H4 (cell line): ENCODE measurements at places on chromosomes 16 and 17.

- DNase-seq: no peak
Observed at GRCh38 chr17:60525328-60525684, 736 bp downstream of the APPBP2 start.

- no peak for DNase-seq
Observed at GRCh38 chr17:82603981-82604448, 44.2 kb downstream of the WDR45B start.

- no peak for DNase-seq
Observed at GRCh38 chr16:73315645-73316044, 267.7 kb upstream of the ZFHX3 start.

- DNase-seq: no peak
Observed at GRCh38 chr16:89277641-89278341, 60.3 kb downstream of the ZNF778 start.

DNA sequence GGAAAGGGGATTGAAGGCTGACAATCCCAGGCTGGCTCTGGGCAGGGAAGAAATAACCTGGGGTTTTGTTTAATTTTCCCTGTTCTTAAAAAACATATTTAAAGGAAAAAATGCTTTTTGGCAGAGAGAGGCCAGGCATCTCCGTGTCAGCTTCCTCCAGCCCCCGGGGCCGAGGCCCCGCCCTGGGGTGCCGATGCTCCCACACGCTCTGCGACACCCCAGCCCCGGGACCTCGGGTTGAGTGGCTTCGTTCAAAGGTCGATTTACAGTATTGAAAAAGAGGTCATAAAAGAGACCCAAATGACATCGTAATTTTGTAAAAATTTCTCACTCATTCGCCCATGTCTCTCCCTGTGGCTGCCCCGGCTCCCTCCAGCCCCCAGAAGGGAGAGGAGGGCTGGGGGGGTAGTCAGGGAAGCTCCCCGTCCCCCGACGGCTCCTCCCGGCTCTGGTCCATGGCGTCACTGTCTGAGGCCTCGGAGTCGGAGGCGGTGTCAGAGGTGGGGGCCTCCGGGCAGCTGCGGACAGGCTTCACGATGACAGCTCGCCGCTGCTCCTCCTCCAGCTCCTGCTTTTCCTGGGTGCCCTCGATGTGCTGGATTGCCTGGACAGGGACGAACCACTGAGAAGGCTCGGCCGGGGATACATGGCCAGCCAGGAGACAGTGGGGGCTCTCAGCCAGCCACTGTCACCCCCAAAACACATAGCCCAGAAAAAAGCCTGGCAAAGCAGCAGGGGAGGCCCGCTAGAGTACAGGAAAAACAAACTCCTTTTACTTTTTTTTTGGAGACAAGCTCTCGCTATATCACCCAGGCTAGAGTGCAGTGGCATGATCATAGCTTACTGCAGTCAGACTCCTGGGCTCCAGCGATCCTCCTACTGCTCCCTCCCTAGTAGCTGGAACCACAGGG is 14.9 kb downstream of the TFAP4 start:
- no peak for DNase-seq

DNA sequence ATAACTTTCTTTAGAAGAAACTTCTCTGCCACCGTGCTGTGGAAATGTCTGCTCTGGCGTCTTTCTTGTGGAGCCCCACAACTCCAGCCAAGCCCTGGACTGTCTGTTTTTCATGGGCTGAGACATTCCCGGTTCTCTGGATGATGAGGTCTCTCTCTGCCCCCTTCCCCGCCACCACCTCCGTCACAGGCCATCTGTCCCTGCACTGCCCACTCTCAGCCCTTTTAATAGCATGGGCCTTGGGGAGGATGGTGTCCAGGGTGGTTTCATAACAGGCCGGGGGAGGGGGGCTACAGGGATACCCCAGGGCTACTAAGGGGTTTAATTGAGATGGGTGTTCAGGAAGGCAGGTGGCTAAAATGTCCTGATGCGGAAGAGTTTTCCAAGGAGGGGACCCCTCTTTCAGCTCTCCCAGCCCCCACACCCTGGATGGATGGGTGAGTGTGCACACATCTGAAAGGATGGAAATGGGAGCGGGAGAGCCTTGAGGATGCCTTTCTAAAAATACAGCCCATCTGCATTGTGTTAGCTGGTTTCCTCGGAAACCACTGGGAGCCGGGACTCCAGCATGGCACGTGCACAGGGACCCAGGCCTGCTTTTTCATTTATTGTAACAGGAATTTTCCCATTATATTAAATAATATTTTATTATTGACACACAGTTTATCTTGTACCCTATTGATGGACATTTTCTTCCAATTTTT is 14.6 kb upstream of the NDRG4 start:
- no peak for DNase-seq

DNA sequence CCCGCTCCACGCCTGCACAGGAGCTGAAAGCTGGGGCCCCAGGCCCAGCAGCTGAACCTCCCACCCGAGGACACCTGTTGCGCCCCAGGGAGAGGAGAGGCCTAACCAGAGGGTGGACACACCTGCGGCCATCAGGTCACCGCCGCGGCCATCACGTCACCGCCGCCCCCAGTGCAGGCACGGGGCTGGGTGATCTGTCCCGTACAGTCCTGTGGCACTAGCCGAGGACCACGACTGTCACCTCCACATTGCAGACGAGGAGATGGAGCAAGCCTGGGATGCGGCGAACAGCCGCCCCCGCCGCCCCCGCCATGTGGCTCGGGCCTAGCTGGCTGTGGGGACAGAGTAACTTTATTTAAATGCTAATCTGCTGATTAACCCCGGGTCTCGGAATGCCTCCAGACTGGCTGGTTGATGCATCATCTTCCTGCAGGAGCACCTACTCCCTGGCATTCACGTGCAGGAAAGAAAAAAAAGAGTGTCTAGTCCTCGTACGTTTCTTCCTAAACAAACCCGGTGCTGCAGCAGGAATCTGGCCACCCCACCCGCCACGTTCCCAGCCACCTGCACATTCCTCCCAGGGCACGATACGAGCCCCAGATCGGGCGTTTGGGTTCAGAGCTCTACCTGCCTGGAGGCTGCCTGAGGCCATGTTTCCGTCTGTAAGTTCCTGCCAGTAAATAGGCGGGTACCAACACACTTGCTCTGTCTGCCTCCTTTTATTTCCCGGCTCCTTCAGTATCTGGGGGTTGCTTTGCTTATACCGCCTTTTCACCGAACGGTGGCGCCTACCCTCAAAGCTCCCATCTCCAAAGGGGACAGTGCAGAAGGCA is 29.9 kb downstream of the PIEZO1 start:
- no peak for DNase-seq

DNA sequence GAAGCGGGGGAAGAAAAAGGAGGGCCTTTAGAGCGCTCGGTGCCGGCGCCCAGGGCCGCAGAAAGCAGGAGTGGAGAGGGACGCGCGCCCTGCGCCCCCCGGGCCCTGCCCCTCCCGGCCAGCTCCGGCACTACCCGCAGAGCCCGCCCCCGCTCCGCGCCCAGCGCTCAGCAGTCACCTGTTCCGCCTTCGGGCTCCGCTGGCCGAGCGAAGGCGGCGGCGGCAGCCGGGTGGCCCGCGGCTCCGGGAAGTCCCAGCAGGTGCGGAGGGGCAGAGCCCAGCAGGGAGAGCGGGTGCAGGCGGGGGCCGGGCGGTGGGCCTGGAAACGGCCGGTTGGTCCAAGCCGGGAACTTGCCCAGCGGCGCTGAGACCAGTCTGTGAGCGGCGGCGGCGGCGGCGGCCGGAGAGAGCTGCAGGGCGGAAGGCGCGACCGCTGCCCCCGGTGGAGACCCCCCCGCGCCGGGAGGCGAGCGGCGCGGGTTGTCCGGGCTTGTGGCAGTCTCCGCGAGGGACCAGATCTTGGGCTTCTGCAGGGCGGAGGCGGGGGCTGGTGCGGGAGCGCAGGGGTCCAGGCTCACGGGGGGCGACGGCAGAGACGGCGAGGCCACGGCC is 2.2 kb downstream of the IRX3 start:
- DNase-seq: no peak
